NB4 (cell line): ENCODE measurements at places on chromosomes 4 and X.

- DNase-seq, result no peak
Observed at GRCh38 chr4:14908635-14909034, 93.6 kb upstream of the CPEB2 start.

DNA sequence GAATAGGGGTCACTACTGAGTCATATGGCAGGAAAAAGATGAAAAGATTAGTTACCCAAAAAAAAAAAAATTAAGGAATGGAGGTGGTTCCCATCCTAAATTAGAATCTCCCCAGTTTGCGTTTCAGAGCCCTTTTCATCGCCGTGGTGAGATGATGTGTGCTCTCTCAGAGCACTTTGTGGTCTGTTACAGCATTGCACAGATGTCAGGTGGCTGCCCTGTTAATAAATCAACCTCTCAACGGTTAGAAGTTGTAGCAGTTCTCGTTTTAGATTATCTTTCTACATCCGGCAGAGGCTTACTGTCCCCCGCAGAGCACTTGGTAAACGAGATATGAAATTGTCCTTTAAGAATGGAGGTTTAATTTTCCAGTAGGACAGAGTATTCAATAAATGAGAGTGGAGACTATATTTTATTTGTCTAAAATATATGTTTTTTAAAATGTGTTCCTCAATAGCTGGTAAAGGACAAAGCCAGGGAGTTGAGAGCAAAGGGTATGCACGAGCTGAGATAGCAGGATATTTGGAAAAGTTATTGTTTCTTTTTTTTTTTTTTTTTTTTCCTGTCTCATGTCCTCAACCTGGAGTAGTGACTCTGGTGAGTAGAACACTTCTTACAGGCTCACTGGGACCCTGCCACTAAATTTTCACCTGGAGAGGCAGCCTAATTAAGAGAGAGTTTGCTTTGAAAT, 26.9 kb downstream of the AFF1 start:
- peak; percentile 92 for DNase-seq

- no peak for DNase-seq
Observed at GRCh38 chr4:150970685-150971151, 44.4 kb downstream of the LRBA start.

- DNase-seq, result no peak
Observed at GRCh38 chrX:19728915-19729314, 158.5 kb downstream of the SH3KBP1 start.

DNA sequence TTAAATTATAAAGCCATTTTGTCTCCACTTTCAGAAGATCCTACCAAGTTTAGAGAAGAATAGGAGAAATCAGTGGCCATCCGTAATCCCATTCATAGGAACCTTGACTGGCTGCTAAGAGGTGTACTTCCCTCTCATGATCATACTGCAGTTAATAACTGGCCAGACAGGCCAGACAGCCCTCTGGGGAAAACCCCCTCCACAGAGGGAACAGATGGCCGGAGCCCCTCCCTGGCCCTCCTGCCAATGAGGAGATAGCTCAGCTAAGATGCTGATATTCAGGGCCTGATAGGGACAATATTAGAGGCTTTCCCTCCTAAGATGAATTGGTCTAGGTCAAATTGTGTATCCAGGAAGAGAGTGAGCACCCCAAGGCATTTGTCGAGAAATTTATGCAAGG, 200.0 kb upstream of the MAOA start:
- no peak for DNase-seq

- no peak for DNase-seq
Observed at GRCh38 chr4:119765951-119766350, 137.3 kb upstream of the PDE5A start.

DNA sequence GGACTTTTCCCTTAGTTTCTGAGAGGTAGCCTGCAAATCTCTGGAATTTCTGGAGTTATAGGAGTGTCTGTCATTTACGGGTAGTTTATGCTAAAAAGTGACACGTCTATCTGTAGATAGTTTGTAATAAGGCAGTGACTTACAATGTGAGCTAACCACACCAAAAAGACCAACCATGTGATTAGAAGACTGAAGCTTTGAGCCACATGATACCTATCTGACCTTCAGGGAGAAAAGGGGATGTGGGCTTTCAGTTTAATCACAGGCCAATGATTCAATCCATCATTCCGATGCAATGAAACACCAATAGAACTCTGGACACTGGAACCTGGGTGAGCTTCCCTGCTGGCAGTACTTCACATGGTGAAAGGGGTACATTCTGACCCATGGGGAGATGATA, 254.6 kb upstream of the GK2 start:
- DNase-seq, result no peak

DNA sequence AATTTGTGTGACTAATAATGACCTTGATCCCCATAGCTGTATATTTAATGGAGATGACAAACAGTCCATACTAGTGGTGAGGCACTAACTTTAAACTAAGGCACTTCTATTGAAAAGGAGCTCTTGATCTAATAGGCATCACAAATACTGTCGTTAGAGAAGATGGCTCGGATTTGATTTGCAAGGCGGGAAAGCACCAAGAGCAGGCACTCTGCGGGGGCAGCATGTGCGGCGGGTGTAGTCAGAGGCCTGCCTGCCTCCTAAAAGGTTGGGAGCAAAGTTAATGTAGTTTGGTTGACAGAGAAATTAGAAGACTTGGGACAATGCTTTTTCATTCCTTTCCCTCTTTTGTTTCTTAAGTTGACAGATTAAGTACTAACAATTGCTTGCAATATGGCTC, 278.8 kb downstream of the CFAP299 start:
- no peak for DNase-seq

DNA sequence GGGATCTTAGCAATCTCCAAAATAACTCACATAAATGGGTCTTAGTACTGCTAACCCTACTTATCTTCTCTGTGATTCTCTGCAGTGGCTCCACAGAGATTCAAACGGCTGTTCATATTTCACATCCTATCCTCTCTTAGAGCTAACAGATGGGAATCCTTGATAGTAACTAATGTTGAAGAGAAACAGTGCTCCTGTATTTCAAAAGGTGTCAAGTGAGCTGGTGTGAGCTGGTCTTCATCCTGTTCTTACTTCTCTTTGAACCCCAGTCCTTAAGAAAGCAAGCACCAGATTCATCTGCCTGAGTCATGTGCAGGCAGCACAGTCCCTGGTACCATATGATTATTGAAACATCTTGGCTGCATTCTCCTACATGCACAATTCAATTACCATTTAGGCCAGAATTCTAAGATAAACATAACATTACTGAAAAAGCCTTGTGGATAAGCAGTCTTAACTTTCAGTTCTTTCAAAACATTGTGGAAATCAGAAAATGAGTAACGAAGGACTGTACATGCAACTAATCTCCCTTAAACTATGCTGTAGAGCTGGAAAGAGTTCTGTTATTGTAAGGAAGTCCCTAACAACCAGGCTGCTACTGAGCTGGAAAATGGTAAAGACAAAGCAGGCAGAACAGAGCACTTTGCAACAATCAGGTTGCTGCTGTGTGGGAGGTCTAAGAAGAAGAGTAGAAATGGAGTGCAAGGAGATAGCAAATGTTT, 153.1 kb downstream of the NPNT start:
- no peak for DNase-seq

DNA sequence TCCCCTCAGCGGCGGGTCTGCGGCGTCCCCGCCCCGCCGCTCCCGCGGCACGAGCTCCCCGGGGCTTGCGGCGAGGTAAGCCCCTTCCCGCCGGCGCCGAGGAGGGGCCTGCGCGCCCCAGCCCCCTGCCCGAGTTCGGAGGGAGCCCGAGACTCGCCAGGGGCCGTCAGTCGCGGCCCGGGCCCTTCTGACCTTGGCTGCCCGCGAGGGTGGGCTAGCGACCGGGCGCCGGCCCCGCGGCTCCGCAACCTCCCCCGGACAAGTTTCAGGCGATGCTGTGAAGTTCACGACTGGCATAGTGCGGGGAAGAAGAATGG, 554 bp downstream of the CDKL5 start:
- DNase-seq, result peak; percentile 13

GRCh38 chr4:88295656-88296055, 11.3 kb upstream of the PPM1K start:
- no peak for DNase-seq

DNA sequence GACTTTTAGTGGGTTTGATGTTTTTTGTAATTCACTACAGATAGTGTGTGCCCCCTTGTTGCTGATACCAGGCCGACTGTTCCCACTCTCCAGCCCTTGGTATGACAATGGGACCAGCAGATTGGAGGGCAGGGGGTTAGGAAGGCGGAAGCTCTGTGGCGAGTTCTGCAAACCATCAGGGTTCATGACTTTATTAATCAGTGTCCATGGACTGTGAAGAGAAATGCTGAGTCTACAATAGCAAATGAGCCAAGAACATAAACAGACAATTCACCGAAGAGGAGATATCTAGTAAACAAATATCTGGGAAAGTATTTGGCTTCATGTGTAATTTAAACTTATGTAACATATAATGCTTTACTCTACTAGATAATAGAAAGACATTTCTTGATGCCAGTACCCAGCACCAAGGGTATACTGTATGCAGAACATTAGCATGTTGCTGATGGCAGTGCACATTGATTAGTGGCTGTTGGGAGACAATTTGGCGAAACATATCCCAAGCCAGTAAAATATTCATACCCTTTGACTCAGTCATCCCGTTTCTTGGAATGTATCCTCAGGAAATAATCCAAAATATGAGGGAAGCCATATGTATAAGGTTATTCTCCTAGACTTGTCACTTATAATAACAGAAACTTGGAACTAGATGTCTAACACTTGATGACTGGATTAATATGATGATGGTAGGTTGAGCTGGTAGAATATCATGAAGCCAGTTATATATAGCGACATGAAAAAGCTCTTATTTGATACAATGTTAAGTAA, 169.4 kb downstream of the PTTG2 start:
- no peak for DNase-seq

- no peak for DNase-seq
Observed at GRCh38 chr4:168019921-168020320, 72.4 kb upstream of the ANXA10 start.

GRCh38 chr4:163200727-163201349, 34.1 kb upstream of the NAF1 start:
- DNase-seq, result no peak

DNA sequence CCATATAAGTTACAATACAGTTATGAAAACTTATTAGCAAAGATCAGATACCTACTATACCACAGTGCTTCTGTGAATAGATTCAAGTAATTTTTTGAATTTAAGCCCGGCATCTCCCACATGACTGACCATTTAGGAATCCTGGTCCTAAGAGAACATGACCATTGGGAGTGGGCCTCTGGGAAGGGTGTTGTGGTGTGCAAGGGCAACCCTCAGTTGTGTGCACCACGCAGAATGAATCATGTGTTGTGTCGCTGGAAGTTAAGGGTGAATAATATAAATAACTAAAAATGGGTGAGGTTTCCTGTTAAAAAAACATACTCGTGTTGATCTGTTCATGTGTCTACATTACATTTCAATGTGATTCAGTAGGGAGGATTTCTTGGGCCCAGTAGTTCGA, 15.5 kb downstream of the CPE start:
- DNase-seq, result no peak

DNA sequence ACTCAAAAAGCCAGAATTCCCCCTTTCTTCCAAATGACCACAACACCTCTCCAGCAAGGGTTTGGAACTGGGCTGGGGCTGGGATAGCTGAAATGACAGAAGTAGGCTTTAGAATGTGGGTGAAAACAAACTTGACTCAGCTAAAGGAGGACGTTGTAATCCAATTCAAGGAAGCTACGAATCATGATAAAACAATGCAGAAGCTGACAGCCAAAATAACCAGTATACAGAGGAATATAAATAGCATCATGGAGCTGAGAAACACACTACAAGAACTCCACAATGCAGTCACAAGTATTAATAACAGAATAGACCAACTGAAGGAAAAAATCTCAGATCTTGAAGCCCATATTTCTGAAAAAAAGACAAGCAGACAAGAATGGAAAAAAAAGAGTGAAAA, 95.8 kb upstream of the TET2 start:
- DNase-seq, result no peak

DNA sequence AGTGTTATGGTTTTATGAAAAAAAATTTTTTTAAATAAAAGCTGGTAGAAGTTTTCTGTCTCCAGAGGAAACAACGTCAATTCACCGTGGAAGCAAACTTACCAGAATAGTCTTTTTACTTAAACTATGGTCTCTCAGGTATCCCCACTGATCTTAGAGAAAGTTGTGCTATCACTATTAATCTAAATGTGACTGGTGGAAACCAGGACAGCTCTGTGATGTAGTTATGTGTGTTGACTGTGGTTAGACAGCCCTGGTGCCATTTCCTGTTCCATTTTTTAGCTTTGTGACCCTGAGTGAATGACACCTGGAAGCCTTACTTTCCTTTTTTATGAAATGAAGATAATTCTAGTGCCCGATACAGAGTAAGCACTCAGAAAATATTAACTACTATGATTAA, 111.8 kb upstream of the HUWE1 start:
- DNase-seq, result no peak

- DNase-seq, result peak; percentile 88
Observed at GRCh38 chrX:74450803-74451449, 29.6 kb downstream of the SLC16A2 start.

GRCh38 chr4:128521648-128522111, 234.1 kb upstream of the PGRMC2 start:
- no peak for DNase-seq

GRCh38 chr4:107388736-107389274, 331.2 kb downstream of the PAPSS1 start:
- no peak for DNase-seq

GRCh38 chr4:5267408-5267807, 216.1 kb downstream of the STK32B start:
- no peak for DNase-seq

- DNase-seq, result no peak
Observed at GRCh38 chrX:109940411-109940810, 62.5 kb upstream of the TMEM164 start.

- DNase-seq, result no peak
Observed at GRCh38 chr4:71445811-71446210, 107.0 kb downstream of the SLC4A4 start.
